AG09319 (cell line): ENCODE measurements at places on chromosomes 2 and 18.

- no peak for DNase-seq
These were observed 86.0 kb downstream of the MAPRE2 start for GRCh38 chr18:35127201-35127600.

DNA sequence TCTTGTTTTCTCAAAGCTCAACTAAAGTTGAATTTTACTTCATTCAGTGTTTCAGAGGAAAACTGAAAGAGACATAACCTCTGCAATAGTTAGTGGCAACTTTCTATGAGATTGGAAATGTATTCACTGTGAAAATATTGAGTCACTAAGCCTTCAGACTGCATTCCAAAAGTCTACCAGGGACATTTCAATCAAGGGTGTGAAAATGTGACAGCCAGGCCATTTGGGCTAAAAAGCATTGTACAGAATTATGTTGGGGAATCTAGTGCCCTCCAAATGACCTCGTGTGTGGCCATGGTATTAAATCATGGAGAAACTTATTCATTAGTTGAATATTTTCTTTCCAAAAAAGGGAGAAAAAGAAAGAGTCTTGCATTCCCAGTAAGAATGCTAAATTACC is 251.9 kb downstream of the GRB14 start:
- no peak for DNase-seq

GRCh38 chr18:9475643-9476591 is 604 bp downstream of the RALBP1 start:
- no peak for DNase-seq

- DNase-seq: no peak
These were observed 36.7 kb downstream of the MTERF4 start for GRCh38 chr2:241065355-241065803.

DNA sequence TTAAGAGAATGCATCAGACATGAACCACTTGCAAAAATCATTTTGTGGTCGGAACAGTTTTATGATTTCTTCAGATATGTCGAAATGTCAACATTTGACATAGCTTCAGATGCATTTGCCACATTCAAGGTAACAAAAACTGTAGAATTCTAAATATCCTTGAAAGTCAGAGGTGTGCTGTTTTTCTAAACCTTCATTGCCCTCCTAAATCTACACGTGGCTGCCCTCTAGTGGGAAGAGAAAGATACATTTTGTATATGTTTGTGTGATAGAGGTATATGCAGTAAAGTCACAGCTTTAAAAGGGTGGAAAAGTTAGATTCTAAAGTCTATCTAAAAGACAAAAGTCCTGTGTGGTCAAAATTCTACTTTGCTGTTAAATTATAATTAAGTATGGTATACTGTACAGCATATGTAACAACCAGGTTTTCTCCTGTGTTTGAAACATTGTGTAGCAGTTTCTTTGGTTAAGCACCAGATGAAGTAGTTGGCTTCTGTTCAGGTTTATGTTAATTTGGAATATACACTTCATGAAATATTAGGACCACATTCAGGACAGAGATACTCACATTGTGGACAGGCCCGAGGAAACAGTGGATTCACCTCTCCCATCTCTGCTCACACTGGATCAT is 65.9 kb upstream of the ITM2C start:
- DNase-seq: no peak

GRCh38 chr2:28128281-28128950 is 237.9 kb downstream of the BABAM2 start:
- no peak for DNase-seq

- DNase-seq: no peak
These were observed 85.4 kb upstream of the ZCCHC2 start for GRCh38 chr18:62437235-62438017.

GRCh38 chr2:210460322-210461227 is 16.0 kb downstream of the LANCL1 start:
- DNase-seq: no peak

GRCh38 chr2:111698743-111699554 is 185.0 kb downstream of the ANAPC1 start:
- peak; percentile 95 for DNase-seq

GRCh38 chr18:58051765-58052460 is 7.9 kb downstream of the NEDD4L start:
- no peak for DNase-seq

- DNase-seq: no peak
These were observed 152.5 kb downstream of the NRP2 start for GRCh38 chr2:205834796-205835195.

- DNase-seq: no peak
These were observed 218.4 kb downstream of the MREG start for GRCh38 chr2:215794829-215795546.

- no peak for DNase-seq
These were observed 79.7 kb downstream of the COBLL1 start for GRCh38 chr2:164761737-164762460.

DNA sequence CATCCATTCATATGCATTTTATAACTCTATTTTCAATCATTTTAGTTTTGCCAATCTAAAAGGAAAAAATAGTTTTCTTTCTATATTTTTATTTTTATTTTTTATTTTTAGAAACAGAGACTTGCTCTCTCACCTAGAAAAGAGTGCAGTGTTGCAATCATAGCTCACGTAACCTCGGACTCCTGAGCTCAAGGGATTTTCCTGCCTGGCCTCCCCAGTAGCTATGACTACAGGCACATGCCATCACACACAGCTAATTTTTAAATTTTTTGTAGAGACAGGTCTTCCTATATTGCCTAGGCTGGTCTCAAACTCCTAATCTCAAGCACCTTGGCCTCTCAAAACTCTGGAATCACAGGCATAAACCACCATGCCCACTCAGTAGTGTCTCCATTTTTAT is 125.5 kb upstream of the XIRP2 start:
- no peak for DNase-seq

DNA sequence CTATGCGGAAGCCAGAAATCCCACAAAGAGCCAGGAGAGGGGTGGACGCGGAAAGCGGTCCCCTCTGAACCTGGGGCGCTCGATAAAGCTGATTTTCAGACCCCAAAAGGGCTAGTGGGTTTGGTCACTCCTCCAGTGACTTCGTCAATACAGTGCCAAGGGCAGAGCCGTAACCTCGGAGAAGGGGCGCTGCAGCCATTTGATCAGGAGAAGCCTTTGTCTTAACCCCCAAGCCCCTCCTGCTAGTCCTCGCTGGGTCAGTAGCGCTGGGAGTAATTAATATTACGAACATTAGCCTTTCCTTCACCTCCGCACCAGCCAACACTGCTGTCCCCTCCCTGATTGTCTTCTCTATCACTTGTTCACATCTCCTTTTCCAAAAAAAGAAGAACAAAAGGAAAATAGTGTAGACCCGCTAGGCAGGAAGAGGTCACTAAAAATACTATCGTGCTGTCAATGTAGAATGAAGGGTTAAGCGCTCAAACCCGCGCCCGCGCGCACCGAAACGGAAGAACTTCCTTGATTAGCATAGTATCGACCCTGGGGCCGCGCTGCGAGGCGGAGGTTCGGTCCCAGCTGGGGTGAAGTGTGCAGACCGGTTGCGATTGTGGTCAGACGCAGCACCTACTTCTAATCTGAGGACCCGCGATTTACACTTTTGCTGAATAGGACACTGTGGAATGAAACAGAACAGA is 63.2 kb upstream of the MAPRE2 start:
- no peak for DNase-seq

DNA sequence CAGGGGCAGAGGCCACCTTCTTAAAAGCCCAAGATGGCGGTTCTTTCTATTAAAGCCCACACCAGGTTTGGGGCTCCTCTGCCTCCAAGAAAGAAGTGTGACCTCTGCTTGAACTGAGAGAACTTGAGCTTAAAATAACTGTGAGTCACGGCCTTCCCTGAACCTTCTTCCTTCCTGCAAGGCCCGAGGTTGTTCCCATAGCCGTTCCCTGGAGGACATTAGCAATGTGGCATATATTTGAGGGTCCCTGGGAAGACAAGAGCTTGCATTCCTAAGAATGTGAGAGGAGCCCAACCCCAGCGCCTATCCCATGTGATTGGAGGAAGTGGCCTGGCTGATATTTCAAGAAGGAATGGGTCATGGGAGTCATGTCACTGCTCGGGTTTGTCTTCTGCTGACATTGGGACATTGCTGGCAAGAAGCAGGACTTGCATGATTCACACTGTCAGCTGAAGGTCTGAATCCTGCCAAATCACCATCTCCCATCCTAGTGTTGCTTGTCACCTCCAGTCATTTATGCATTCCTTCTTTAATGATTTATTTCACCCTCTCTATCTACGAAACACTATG is 168.1 kb downstream of the TRIB2 start:
- peak; percentile 25 for DNase-seq

DNA sequence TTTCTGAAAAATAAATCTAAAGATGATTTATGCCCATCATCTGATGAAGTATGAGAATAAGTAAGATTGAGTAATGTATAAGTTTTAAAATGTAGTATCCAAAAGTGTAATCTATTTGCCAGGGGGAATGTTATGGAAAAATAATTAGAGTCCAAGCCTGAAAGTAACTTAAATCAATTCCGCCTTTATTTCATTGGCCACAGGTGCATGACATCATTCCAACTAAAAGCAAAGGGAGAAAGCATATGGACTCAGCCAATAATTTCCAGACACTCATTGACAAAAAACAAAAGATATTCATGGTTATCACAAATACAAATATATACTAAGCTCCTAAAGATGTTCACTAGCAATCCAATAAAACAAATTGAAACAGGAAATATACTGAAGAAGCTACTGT is 752.6 kb upstream of the TMEFF2 start:
- no peak for DNase-seq

GRCh38 chr18:61093965-61094364 is 239.3 kb upstream of the CDH20 start:
- no peak for DNase-seq

- DNase-seq: no peak
These were observed 298.8 kb downstream of the ZNF407 start for GRCh38 chr18:74896390-74896991.

DNA sequence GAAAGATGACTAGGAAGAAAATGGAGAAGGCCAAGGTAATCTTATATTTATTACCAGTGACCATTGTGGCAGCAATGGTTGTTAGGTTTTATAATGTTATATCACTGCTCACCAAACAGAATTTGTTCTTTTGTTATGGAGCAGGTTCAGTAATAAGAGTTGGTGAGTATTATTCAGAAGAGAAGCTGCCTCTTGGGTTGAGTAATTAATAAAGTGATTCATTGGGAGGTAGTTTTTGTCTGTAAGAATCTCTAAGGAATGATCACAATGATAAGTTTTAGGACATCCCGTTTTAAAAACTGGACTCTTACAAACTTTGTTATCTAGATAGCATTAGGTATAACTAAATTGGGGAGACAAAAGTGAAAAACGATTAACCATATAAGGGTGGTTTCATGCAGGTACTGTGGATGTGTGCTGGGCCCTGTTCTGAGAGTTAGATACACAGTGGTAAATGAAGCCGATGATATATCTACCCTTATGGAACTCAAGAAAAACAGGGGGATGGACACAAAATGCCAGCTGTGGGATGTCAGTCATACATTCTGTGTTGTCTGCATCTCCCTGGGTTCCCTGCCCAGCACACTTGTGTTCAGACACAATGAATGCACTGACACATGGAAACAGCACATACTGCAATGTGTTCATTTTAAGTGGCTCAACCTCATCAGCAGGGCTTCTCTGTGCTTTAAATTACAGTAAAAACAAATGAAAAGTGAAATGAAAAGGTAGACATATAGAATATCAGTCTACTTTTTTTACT is 7.5 kb downstream of the MAP4K4 start:
- no peak for DNase-seq

GRCh38 chr2:148876202-148876594 is 1.2 kb downstream of the KIF5C start:
- no peak for DNase-seq

- no peak for DNase-seq
These were observed 30.2 kb downstream of the GAREM1 start for GRCh38 chr18:32440518-32440917.

DNA sequence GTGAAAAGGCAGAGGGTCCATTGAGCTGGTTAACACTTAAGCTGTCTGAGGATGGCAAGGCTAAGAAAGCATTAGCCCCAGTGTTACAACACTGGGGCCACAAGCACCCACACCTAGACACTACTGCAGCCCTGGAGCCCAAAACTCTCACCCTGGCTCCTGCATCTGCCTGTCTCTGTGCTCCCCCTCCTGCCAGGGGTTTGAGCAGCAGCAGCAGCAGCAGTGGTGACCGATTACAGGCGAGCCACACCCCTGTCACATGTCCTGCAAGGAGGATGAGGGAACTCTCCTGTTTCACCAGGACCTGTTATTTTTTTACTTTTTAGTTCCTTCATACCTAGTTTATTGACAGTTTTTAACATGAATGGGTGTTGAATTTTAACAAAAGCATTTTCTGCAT is 326.7 kb upstream of the MAP2 start:
- DNase-seq: no peak

DNA sequence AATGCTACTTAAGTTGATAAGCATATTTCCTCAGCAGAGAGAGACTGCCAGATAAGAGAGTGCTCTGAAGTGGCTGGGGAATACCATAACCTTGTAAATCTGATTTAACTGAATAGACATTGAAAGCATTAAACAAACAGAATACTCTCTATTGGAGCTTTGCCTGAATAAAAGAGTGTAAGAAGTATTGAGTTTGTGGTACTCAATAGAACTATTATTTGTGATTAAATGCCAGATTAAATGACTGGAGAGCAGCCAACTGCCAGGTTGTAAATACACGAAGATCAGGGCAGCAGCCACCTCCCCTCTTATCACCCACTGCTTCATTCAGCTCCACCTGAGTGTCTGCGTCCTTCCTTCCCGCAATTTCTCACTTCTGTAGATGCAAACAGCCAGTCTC is 373.6 kb downstream of the DCDC2C start:
- DNase-seq: no peak

DNA sequence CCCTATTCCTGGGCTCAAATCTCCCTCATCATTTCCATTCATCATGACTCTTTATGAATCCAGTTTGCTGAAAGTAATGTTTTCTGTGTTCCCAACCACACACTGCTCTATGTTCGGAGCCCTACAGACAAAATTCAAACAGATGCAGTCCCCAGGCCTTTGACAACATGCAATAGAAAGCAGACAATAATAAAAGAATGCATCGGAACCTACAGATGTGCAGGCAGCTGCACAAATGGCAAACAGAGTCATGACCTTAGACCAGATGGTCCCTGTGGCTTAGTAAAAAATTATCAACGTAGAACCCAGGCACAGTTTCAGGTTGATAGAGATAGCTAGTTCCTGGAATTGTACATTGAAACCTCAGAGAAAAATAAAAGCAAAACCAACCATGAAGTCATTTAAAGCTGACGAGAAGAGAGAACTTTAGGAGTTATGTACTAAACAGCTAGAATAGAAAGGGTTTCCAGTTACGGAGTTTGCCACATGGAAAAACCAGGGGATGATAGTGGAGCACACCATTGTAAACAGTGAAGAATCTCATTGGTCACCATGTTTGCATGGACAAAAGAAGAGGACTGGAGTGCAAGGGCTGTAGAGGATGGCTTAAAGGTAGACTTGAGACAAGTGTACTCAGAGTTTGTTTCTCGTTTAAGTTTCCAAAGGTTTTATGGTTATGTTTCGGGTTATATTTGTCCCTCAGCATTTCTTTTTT is 23.2 kb upstream of the ACVR1 start:
- DNase-seq: no peak

DNA sequence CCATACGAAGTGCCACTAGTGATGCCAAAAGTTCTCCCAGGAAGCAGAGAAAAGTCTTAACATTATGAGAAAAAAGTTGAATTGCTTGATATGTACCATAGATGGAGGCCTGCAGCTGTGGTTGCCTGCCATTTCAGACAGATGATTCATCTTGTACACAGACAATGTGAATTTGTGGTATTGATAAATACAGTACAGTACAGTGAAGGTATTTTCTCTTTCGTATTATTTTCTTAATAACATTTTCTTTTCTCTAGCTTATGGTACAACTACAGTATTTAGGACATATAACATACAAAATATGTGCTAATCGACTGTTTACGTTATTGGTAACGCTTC is 33.6 kb upstream of the VWC2L start:
- DNase-seq: no peak
